ENCODE measurements at places on chromosomes 1 and 21.

DNA sequence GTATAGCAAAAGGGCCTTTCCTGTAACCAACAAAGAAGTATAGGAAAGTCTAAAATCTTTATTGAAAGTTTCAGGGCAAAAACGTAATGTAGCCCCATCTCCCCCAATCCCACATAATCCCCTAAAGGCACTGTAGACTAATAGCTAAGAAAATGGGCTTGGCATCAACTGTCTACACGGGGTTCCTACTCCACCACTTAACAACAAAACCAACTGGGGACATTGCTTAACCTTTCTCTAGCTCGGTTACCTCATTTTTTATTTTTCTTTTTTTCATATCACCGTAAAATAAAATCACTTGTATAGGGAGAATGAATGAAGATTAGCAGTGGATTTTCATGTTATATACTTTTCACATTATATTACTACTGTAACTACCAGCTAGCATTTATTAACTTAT, 12.3 kb downstream of the MACF1 start:
- DNase-seq, result no peak

DNA sequence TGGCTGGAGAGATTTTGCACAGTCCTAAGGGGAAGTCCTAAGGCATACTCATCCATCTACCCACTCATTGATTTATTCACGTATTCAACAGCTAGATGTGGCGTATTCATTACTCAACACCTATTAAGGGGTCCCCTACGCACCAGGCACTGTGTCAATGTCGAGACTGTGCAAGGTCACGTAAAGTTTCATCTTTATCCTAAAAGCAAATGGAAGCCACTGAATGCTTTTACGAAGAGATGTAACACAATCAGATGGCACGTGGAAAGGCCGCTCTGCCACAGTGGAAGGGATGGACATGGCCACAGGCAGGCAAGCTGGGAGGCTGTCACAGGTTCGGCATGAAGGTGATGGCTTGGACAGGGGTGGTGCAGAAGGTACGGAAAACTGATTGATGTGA, 66.3 kb upstream of the ZBTB18 start:
- DNase-seq, result no peak

DNA sequence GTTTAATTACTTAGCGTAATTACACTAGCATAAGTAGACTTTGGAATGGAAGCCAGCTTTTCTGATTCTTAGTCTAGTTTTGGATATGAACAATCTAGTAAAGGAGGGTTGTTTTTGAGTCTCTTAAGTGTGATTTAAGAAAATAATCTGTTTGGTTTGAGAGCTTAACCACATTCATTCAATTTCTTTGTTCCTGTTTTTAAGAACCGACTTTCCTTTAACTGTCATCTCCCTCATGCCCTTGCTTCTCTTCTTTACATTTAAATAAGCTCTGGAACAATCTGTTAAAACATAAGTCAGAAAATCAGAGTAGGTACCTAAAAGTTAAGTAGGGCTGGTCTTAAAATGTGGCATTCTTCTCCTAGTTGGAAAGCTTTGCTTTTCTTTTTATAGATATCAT, 27.7 kb downstream of the CDC42 start:
- no peak for DNase-seq

DNA sequence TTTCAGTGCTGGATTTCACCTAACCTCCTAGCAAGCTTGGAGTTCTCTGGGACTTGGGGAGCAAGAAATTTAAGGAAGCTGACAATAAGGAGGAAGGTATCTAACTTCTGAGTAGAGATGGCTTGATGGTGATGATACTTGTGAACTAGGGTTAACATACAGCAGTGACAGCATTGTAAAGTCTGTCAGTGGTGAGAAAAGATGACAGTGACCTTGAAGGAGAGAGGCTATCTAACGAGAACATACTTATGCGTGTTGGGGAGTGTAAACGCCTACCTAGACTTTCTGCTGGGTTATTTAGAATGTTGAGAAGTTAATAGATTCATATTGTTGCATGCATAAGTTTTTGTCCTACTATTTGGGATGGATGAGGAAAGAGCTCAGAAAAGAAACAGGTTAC, 16.3 kb downstream of the POU2F1 start:
- DNase-seq, result no peak

DNA sequence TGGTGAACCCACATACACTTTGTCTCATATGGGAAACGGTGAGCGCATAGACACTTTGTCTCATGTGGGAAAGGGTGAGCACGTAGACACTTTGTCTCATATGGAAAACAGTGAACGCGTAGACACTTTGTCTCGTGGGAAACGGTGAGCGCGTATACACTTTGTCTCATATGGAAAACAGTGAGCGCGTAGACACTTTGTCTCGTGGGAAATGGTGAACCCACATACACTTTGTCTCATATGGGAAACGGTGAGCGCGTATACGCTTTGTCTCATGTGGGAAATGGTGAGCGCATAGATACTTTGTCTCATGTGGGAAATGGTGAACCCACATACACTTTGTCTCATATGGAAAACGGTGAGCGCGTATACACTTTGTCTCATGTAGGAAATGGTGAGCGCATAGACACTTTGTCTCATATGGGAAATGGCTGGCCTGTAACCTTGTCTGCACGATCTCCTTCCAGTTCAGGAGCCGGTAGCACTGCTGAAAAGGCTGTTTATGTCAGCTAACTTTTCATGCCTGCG, 50.7 kb upstream of the TRAPPC10 start:
- no peak for DNase-seq

- no peak for DNase-seq
Observed at GRCh38 chr21:16870103-16870502, 642.7 kb upstream of the CXADR start.

- DNase-seq, result no peak
Observed at GRCh38 chr1:231410036-231410612, 12.0 kb downstream of the EGLN1 start.

GRCh38 chr21:42655796-42656770, 2.7 kb downstream of the PDE9A start:
- no peak for DNase-seq

- DNase-seq, result peak; percentile 45
Observed at GRCh38 chr1:47837866-47838561, 159.2 kb downstream of the TRABD2B start.

- no peak for DNase-seq
Observed at GRCh38 chr1:112509005-112509659, 367 bp downstream of the WNT2B start.

DNA sequence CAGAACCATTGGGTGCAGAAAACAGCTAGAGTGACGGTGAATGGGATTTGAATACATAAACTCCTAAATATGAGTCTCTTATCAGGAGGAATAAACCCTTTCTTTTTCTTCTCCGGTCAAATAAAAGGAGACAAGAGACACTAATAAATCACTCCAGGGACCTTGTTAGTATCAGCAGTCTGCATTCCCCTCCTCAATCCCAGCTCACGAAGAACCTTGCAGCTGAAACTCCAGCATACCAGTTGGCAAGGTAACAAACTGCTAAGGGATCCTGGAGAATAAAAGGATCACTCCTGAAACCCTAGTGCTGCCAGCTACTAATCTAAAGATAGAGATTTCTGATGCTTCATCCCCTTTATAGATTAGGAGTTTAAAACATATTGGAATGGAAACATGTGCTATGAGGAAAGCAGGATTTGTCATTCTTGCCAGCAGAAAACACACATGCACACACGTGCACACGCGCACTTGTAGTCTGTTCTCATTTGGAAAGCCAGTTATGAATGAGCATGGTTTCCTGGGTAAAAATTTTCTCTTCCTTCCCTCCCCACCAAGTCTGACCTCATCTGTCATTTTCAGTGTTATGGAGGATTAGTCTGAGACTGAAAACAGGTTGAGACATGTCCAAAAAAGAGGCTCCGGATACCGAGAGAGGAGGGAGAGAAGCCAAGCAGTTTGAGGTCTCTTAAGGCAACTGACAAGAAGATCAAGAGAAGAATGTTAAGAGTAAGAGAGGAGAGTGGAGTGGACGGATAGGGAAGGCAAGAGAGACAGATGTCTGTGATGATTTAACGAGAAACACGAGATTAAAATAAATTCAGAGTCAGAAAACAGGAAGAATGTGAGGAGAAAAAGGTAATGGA, 10.9 kb downstream of the IER5 start:
- peak; percentile 3 for DNase-seq

GRCh38 chr1:34460193-34460592, 283.5 kb downstream of the C1orf94 start:
- no peak for DNase-seq

GRCh38 chr1:20632386-20632785, 872 bp upstream of the PINK1 start:
- DNase-seq, result no peak

DNA sequence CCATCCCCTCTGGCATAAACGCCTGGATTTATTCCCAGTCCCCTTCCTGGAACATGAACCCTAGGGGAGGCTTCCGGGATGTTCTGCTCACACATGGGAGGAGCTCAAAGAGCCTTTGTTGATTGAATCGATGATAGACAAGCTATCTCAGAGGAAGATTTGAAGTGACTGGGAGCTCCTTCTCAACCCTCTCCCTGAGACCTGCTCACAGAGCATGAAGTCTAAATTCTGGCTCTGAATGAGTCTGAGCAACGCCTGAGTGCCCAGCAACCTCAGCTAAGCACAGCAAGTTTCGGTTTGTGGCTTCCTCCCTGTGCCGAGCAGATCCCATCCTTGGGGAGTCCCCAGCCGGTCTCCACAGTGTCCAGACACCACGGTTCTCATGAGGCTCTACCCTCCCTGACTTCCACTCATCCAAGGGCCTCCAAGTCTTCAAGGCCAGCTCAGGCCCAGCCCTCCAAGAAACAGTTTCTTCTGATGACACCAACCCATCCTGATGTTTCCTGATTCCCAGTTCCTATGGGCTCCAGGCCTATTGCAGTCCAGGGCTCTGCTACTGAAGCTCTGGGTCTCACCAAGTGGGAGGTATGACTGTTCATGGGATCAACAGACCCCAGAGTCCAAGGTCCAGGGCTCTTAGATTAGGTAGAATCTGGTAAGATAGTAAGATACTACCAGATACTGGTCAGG, 190.8 kb downstream of the DYRK1A start:
- no peak for DNase-seq

GRCh38 chr1:1768249-1768992, 9.8 kb downstream of the NADK start:
- peak; percentile 53 for DNase-seq

DNA sequence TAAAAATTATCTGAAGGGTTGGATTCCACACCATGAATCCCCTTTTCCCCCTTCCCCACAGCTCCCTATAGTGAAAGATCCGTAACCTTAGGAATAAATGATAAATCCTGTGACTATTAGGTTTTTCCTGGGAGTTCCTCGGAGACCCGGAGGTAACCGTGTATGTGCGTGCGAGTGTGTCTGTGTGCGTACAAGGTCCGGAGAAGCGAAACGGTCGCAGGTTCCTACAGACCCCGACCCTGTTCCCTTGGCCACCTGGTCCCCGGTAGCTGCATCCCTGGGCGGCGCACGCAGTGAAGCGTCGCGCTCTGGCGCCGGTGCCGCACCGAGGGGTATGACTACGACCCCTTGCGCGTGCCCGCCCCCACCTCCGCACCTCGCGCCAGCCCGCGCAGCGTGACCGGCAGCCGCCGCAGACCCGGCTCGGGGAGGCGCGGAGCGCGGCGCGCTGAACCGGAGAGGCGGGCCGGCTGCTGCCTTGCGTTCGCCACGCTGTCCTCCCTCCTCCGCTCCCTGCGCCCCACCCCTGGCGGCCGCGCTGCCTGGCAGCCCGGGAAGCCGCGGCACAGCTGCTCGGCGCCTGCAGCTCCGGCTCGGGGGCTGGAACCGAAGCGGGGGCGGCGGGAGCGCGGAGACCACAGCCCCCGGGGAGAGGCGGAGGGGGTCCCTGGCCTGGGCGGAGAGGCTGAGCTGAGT, at the start of gene AK5:
Gene AK5, plus strand, starts transcription at position 529 of the 696 bp plus-strand sequence. CDS start 295 bp downstream, outside the sequence.
- peak; percentile 87 for DNase-seq

- DNase-seq, result no peak
Observed at GRCh38 chr1:155026588-155026987, 7.0 kb downstream of the DCST2 start.

DNA sequence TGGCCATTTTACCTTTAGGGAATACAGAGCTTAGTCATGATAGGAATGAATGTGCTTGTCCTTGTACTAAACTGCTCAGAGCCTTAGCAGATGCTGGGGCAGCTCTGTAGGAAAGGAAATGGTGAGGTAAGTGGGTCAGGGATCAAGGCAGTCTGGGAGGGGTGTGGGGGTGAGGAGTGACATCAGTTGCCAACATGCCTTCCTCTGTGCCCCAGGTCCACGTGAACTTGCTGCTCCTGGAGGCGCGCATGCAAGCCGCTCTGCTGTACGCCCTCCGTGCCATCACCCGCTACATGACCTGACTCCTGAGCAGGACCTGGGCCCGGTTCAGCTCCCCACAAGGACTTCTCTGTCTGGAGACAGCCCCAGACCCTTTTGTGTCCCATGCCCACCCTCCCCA, 21.2 kb downstream of the SESN2 start:
- DNase-seq, result no peak

Measured in mesenteric fat pad (tissue), 1 donor.